HFFc6 (cell line): ENCODE measurements at places on chromosomes 3 and 15. TPM values are rescaled to one million over a fixed set of nuclear protein-coding genes. Genes with fewer than 3 reads are reported as not detected.

DNA sequence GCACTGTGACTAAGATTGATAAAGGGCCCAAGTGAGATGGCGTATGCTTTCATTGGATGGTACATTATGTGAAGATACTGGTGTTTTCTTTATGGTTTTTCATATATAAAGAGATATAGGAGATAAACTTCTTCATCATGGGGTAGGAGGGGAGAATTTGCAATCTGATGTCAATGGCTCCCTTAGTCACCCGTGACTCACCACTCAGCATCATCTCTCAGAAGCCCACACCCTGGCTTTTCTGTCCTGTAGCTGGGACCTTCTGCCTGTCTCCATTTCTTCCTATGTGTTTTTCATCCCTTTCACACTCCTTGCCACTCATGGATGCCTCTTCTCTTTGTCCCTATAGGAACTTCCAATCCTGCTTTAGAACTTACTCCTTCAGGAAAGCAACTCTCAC is 114.3 kb upstream of the SEMA6D start:
- H3K4me3 ChIP-seq, result no peak overlapping the region
- no peaks in the 10 kb centered on the region for H3K4me1 ChIP-seq
- H3K36me3 ChIP-seq, result no peaks in the 10 kb centered on the region

- H3K27ac ChIP-seq, result peak overlapping the region; percentile 6; the same call in 1 of the 2 replicates
- peaks cover 78% of the 10 kb centered on the region for H3K4me1 ChIP-seq
- DNase-seq, result no peak
- peaks cover 2% of the 10 kb centered on the region for H3K27me3 ChIP-seq
- no peak overlapping the region for H3K4me3 ChIP-seq
Measured at GRCh38 chr3:152396867-152397266, 128.1 kb downstream of the MBNL1 start.

Gene HTR3D
- total RNA-seq, result not detected in 3 replicates

- no peaks in the 10 kb centered on the region for H3K27me3 ChIP-seq
- no peak for DNase-seq
- H3K4me1 ChIP-seq, result no peaks in the 10 kb centered on the region
- H3K36me3 ChIP-seq, result no peaks in the 10 kb centered on the region; the same call in 1 of the 2 replicates
- H3K4me3 ChIP-seq, result no peak overlapping the region
- H3K27ac ChIP-seq, result no peak overlapping the region
Measured at GRCh38 chr3:6717026-6717943, 143.6 kb upstream of the GRM7 start.
